Colonic mucosa (tissue), 4 donors: ENCODE measurements at places on chromosomes 7 and 10.

GRCh38 chr10:112201334-112201733, 17.8 kb upstream of the GPAM start:
- no peak overlapping the region for H3K27ac ChIP-seq
- H3K4me3 ChIP-seq: no peak overlapping the region
- no peaks in the 10 kb centered on the region for H3K27me3 ChIP-seq
- no peaks in the 10 kb centered on the region for H3K4me1 ChIP-seq
- DNase-seq: no peak

DNA sequence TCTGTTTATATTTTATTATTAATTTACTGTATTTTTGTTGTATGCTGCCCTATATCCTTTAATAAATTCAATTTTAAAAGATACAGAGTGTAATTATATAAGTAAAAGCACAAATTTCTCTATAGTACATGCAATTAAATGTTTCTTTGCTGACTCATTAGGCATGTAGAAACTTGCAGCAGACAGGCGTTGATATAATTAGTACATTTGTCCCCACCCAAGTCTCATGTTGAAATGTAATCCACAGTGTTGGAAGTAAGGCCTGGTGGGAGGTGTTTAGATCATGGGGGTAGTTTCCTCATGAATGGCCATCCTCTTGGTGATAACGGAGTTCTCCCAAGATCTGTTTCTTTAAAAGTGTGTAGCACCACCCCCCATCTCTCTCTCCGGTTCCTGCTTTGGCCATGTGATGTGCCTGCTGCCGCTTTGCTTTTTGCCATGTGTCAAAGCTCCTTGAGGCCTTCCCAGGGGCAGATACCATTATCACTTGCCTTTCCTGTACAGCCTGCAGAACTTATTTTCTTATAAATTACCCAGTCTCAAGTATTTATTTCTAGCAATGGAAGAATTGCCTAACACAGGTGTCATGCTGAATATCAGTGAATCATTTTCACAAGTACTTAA, 63.7 kb downstream of the TSPAN12 start:
- no peak overlapping the region for H3K27ac ChIP-seq
- no peaks in the 10 kb centered on the region for H3K36me3 ChIP-seq
- no peaks in the 10 kb centered on the region for H3K27me3 ChIP-seq
- no peak overlapping the region for H3K4me3 ChIP-seq

GRCh38 chr10:83617172-83617571, 522.1 kb upstream of the GHITM start:
- H3K27me3 ChIP-seq: no peaks in the 10 kb centered on the region
- no peaks in the 10 kb centered on the region for H3K4me1 ChIP-seq
- no peak overlapping the region for H3K27ac ChIP-seq
- no peaks in the 10 kb centered on the region for H3K36me3 ChIP-seq
- no peak for DNase-seq

- H3K36me3 ChIP-seq: no peaks in the 10 kb centered on the region
- no peak overlapping the region for H3K27ac ChIP-seq
- H3K4me1 ChIP-seq: no peaks in the 10 kb centered on the region
- H3K27me3 ChIP-seq: no peaks in the 10 kb centered on the region
- DNase-seq: no peak
These were observed 181.8 kb upstream of the FERD3L start for GRCh38 chr7:19327018-19327417.

GRCh38 chr10:6786579-6787031, 206.5 kb upstream of the PRKCQ start:
- H3K4me1 ChIP-seq: no peaks in the 10 kb centered on the region
- H3K27ac ChIP-seq: no peak overlapping the region
- no peak for DNase-seq
- H3K4me3 ChIP-seq: no peak overlapping the region

- no peaks in the 10 kb centered on the region for H3K27me3 ChIP-seq
- no peak overlapping the region for H3K27ac ChIP-seq
These were observed 223.3 kb downstream of the LRMDA start for GRCh38 chr10:75654772-75655171.

- no peak overlapping the region for H3K27ac ChIP-seq
- peaks cover 5% of the 10 kb centered on the region for H3K4me1 ChIP-seq
- H3K27me3 ChIP-seq: no peaks in the 10 kb centered on the region
- H3K36me3 ChIP-seq: no peaks in the 10 kb centered on the region
- H3K4me3 ChIP-seq: no peak overlapping the region
- no peak for DNase-seq
These were observed 169.2 kb downstream of the SEMA3A start for GRCh38 chr7:84025332-84025927.

DNA sequence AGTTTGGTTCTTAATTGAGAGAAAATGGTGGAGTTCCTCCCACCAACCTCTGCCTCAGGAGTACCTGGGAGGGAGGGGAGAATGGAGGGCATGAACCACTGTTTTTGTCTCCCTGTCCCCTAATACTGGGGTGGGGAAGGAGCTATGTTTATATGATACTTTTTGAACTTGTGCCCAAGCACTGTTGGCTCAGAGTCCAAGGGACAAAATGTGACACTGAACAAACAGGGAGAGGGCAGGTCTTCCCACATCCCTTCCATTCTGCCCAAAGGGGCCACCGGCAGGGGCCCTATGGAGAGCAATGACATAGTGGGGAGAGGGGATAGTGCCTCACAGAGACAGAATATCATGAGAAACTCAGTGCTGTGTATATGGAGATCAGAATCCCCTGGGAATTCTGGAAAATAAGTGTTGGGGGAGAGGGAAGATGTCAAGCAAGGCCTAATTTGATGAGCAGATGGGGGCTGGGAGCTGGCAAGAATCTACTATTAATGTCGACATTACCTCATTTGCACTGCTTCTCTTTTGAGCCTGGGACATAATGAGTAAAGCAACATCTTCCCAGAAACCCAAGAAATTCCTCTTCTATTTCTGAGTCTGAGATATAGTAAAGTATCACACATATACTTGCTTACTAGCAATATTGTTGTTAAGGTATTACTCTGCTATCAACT, 180.6 kb downstream of the CYP26A1 start:
- no peak overlapping the region for H3K27ac ChIP-seq
- H3K27me3 ChIP-seq: no peaks in the 10 kb centered on the region
- no peaks in the 10 kb centered on the region for H3K4me1 ChIP-seq

DNA sequence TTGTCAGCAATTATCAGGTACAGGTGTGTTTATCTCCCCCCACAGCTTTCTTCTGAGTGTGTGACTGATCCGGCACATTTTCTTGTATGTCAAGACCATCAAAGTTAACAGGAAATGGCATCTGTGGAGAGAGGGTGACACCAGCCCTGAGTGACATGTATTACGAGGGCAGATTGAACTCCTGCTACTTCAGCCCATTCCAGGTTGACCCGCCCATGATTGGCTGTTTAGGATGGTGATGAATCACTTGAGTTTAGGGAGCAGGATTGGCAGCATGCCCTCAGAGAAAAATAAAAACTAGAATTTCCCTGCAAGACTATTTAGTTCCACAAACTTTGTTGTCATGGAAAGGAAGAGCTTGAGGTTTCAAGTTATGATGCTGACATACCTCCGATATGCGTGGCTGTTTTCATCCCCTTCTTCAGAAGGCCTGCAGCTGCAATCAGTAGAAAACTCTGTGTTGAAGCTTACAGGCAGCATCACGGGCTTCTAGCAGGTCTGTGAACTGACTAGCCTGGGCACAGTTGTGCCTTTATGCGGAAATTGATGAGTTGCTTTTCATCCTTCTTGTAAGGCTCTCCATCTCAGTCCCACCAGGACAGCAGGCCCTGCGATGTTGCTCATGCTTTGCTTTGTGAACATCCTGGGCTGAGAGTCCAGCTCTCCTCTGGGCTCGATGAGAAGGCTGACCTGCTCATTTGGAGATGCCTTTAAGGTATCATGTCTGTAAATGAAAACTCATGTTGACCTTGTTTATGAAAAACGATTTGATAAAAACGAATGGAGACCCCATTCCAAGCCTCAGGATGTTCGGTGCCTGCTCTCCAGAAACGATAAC, 8.0 kb upstream of the CELF2 start:
- DNase-seq: no peak
- no peaks in the 10 kb centered on the region for H3K27me3 ChIP-seq
- H3K27ac ChIP-seq: no peak overlapping the region
- H3K4me1 ChIP-seq: no peaks in the 10 kb centered on the region
- no peaks in the 10 kb centered on the region for H3K36me3 ChIP-seq

DNA sequence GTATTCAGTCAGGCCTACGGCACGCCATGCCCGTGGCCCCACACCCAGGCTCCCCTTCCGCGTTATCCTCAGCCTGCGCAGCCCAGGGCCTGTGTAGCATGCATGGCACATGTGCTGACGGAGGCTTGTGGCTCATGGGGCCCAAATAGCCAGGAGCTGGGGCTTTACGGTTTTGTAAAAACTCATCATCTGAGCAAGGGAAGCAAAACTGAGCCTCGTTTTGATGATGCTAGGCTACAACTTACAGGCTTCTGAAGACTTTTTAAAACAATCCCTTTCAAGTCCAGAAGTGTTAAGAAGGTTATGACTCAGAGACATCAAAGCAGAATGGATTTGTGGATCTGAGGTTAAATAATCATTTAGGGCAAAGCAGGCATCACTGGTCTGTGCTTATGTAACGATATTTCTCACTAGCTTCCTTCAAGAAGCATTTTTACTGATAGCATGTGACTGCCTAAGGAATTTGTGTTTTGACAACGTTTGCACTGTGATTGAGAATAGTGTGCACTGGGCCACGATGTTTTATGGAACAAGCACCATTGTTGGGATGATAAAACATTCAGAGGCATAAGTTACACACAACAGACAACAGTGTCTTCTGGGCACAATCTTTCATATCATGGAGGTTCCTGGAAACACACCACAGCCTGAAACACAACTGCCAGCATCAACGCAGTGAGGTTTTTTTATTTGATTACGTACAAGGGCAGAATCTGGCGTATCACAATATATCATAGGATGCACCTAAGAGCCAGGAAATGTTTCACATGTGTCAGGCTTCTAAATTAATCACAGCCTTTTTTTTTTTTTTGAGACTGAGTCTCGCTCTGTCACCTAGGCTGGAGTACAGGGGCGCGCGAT, 274.3 kb downstream of the CCDC3 start:
- no peak overlapping the region for H3K4me3 ChIP-seq
- no peak for DNase-seq
- H3K4me1 ChIP-seq: no peaks in the 10 kb centered on the region
- H3K36me3 ChIP-seq: no peaks in the 10 kb centered on the region

GRCh38 chr10:95056744-95057363, 12.4 kb downstream of the CYP2C8 start:
- H3K27me3 ChIP-seq: no peaks in the 10 kb centered on the region
- H3K4me3 ChIP-seq: no peak overlapping the region
- no peaks in the 10 kb centered on the region for H3K4me1 ChIP-seq
- no peak overlapping the region for H3K27ac ChIP-seq

DNA sequence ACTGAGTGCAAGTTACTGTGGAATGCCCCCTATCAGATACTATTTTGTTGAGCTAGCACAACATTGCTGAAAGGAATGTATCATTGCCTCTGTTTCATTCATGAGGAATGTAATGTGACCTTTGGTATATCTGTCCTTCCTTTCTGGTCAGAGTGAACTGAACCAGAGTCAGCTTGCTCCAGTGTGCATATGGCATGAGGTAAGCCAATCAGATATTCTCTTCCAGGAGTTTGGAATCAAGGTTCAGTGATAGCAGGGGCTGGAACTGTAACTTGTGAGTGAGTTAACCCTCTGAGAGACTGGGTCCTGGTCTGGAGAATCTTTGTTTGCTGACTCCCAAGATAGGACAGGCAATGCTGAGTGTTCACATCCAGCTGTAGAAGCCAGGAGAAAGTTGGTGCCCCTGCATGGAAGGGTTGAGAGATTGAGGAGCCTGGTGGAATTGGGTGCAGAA, 45.3 kb upstream of the OSBPL3 start:
- no peak overlapping the region for H3K4me3 ChIP-seq
- H3K36me3 ChIP-seq: no peaks in the 10 kb centered on the region
- no peaks in the 10 kb centered on the region for H3K4me1 ChIP-seq
- H3K27me3 ChIP-seq: no peaks in the 10 kb centered on the region
- H3K27ac ChIP-seq: no peak overlapping the region

GRCh38 chr7:51545131-51545530, 228.5 kb upstream of the COBL start:
- H3K4me1 ChIP-seq: no peaks in the 10 kb centered on the region
- H3K27me3 ChIP-seq: no peaks in the 10 kb centered on the region
- H3K4me3 ChIP-seq: no peak overlapping the region
- no peaks in the 10 kb centered on the region for H3K36me3 ChIP-seq
- H3K27ac ChIP-seq: no peak overlapping the region

GRCh38 chr7:22137466-22137865, 191.8 kb upstream of the CDCA7L start:
- no peak for DNase-seq
- H3K4me1 ChIP-seq: no peaks in the 10 kb centered on the region
- H3K4me3 ChIP-seq: no peak overlapping the region
- no peaks in the 10 kb centered on the region for H3K36me3 ChIP-seq

GRCh38 chr10:48902096-48902495, 37.5 kb downstream of the LRRC18 start:
- no peak overlapping the region for H3K4me3 ChIP-seq
- H3K27me3 ChIP-seq: no peaks in the 10 kb centered on the region
- no peak for DNase-seq

GRCh38 chr10:55019439-55019838, 218.4 kb upstream of the PCDH15 start:
- DNase-seq: no peak
- no peaks in the 10 kb centered on the region for H3K4me1 ChIP-seq
- H3K27ac ChIP-seq: no peak overlapping the region
- no peaks in the 10 kb centered on the region for H3K36me3 ChIP-seq

DNA sequence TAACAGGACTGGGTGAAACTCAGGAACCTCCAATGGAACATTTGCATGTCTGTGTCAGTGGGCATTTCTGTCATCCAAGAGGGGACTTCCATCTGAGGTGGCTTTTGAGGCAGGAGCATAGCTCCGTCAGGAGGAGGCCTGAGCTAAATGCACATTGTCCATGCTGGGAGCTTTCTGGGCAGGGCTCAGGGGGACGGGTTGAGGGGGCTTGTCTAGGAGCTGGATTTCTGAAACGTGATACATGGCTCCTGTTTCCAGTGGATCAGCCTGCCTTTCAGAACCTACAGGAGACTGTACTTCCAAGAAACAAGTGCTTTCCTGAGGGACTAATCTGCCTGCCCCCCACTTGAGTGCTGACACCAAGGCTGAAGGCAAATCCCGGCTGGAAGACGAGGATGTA, 40.5 kb upstream of the GDF10 start:
- H3K4me1 ChIP-seq: no peaks in the 10 kb centered on the region
- no peak for DNase-seq
- no peak overlapping the region for H3K27ac ChIP-seq
- H3K27me3 ChIP-seq: no peaks in the 10 kb centered on the region
- H3K36me3 ChIP-seq: no peaks in the 10 kb centered on the region

GRCh38 chr7:1024331-1024841, 20.0 kb upstream of the GPR146 start:
- no peaks in the 10 kb centered on the region for H3K27me3 ChIP-seq
- no peak overlapping the region for H3K4me3 ChIP-seq
- peaks cover 9% of the 10 kb centered on the region for H3K4me1 ChIP-seq
- H3K27ac ChIP-seq: no peak overlapping the region
- DNase-seq: no peak

DNA sequence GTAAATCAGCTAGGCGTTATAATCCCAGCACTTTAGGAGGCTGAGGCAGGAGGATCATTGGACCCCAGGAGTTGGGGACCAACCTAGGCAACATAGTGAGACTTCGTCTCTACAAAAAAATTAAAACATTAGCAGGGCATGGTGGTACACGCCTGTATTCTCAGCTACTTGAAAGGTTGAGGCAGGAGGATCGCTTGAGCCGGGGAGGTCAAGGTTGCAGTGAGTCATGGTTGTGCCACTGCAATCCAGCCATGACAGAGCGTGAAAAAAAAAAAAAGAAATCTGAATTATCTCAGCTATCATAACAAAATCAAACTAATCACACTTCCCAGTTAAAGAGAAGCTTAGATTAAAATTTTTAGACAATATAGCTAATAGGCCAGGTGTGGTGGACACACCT, 35.3 kb downstream of the ATAD1 start:
- no peaks in the 10 kb centered on the region for H3K36me3 ChIP-seq
- H3K27ac ChIP-seq: no peak overlapping the region
- H3K4me1 ChIP-seq: no peaks in the 10 kb centered on the region
